ENCODE measurements at places on chromosomes 11 and 22.

DNA sequence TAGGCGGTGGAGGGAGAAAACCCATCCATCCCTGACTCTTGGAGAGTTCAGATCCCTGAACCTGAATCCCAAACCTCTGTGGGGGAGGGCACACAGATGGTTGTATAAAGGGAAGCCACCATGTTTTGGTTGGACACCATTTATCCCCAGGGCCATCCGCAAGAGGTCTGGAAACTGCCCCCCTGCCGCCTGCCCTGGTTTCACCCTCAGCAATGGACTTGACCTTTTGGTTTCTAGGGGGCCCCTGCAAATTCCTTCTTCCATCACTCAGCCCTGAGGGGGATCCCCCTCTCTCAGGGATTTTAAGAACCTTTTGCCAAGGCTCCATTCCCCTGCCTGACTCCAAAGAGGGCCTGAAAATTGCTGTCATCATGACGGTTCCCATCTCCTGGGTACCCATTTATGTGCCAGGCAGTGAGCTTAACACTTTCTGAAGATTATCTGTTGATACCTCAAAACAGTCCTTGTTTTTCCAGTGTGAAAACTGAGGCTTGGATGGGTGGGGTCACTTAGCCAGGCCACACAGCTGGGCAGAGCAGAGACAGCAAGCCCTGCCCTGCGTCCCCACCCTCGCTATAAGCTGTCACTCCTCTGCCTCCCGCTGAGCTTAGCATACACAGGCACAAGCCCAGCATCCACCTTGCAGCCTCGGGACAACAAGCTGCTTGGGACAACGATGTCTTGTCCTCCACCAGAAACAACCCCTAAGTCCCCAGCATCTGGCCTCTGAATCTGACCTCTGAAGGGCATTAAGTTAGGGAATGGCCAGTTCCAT lies 33.2 kb upstream of the CRYBB3 start:
- DNase-seq = no peak

GRCh38 chr11:76510060-76511047 lies 65.5 kb downstream of the EMSY start:
- DNase-seq = no peak

GRCh38 chr11:211741-212140 lies 4.2 kb downstream of the RIC8A start:
- DNase-seq = no peak

GRCh38 chr11:41985799-41986198 lies 526.3 kb upstream of the LRRC4C start:
- no peak for DNase-seq

DNA sequence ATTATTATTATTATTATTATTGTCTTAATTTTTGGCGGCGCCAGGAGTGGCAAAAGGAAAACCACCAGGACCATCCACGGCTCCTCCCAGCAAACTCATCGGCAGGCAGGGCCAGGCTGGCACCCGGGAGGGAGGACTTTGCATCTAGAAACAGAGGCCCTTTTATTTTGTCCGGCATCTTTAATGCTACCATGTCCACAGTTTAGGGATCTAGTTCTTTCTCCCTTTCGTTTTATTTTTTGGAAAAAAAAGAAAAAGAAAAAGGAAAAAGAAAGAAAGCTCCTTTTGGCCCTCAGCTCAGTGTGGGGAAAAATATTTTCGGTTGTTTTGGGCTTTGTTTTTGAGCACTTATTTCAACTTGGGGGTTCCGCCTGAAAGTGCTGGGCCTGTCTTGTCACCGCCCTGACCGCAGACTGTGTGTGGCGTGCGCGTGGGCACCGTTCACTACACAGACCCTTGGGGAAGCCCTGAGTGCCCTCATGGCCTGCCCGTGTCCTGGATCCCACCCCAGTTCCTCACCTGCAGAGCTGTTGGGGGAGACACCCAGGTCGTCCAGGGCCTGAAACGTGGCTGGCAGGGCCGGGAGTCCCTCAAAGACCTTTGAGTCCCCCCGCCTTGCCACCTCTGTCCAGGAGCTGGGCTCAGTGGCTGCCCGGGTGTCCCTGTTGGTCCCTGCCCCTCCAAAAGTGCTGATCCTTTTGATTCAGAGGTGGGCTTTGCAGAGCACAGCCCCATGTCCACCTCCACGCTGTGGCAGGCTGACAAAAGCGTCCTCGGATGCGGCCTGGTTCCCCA lies 69.1 kb upstream of the PPARA start:
- DNase-seq = no peak

GRCh38 chr11:2870969-2871680 lies 14.4 kb downstream of the CDKN1C start:
- no peak for DNase-seq

DNA sequence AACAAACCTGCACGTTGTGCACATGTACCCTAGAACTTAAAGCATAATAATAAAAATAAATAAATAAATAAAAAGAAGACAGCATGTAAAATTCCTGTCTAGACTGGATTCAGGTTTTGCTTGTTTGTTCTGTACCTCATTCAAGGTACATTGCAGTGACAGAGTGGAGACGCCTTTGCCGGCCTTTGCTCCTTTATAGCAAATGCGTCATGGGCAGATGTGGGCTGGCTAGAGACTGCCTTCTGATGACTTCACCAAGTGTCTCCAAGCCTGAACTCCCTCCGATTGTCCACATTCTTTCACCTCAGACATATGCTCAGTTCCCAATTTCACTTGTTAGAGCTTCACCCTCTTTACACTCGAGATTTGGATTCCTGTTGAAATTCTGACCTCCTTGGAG lies 147.8 kb upstream of the ARHGAP20 start:
- no peak for DNase-seq

Measured in CD14-positive monocyte (primary cell).